ENCODE measurements at places on chromosomes 4 and X.

- no peak for DNase-seq
These were observed 514.7 kb upstream of the SPANXN1 start for GRCh38 chrX:144732588-144732987.

GRCh38 chrX:130645955-130646583 lies 244.3 kb downstream of the RBMX2 start:
- DNase-seq: no peak

GRCh38 chr4:112145326-112145789 lies at the start of gene FAM241A:
TSS of gene FAM241A (plus strand) at chr4:112145454. CDS start at chr4:112145581, 127 bp downstream.
- DNase-seq: no peak

DNA sequence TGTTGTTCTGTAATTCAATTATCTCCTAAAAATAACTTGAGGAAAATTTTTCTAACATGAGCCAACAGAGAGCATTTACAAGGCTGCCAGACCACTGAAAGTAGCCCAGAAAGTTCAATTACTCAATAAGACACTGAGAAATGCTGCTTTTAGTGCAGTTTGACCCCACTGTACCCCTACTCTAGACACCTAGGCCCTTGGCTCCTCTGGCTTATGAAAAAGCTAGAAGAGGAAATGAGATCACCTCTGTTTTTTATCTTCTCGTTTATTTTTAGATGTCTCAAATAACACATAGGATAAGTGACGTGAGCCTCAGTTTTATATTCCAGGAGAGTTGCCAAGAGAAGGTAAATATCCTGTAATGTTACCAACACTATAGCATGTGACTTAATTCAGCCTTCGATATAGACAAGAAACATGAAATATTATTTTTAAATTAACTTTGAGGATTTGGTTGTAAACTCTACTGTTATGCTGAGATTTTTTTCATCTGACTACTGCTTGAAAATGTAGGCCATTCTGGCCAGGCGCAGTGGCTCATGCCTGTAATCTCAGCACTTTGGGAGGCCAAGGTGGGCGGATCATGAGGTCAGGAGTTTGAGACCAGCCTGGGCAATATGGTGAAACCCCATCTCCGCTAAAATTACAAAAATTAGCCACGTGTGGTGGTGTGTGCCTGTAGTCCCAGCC lies 24.4 kb downstream of the TNIP3 start:
- no peak for DNase-seq

GRCh38 chrX:119999087-119999634 lies 55.6 kb upstream of the NKAP start:
- DNase-seq: no peak

- DNase-seq: no peak
These were observed 52.0 kb upstream of the WDR17 start for GRCh38 chr4:176013476-176014247.

DNA sequence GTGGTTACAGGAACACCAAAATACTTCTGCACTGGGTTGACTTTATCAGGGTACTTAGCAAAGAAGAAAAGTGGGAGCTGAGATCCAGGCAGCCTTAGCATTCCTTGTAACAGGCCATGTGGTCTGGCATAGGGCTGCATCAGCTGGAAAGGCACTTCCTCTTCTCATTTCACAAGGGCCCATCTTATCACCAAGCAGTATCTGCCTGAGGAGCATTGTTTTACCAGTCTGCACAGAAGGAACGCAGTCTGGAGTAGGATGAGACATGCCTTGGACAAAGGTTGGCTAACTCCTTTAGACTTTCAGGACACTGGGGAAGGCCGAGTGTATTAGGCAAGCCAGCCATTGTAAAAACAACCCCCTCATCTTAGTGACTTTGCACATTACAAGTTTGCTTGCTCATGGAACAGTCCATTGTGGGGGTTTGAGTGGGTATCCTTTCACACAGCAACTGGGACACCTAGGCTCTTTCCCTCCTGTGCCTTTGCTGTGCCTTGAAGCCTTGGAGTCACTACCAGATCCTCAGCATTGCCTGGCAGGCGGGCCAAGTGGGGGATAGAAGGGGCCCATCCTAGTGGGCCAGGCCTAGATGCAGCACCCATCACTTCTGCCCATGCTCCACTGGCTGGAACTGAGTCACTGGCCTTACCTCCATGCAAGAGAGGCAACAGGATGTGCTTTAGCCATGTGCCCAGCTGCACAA lies 4.6 kb downstream of the SUV39H1 start:
- DNase-seq: no peak

GRCh38 chr4:150357829-150358228 lies 224.1 kb upstream of the MAB21L2 start:
- DNase-seq: no peak

DNA sequence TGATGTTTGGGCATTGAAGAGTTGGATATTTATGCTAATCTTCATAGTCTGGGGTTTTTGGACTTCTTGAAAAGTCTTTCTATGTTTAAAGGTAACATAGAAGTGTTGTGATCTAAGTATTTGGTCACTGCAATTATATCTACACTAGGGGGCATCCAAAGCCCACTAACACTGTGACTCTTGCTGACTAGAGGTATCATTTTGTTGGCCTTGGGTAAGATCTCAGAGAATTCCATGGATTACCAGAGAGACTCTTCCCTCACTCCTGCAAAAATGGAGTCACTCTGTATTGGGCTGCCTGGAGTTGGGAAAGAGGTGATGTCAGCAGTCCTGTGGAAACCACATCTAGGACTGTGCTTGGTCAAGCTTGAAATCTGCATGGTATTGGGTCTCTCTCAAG lies 1077.6 kb downstream of the FAM133A start:
- no peak for DNase-seq

GRCh38 chr4:183098019-183098722 lies 886 bp upstream of the WWC2 start:
- no peak for DNase-seq

DNA sequence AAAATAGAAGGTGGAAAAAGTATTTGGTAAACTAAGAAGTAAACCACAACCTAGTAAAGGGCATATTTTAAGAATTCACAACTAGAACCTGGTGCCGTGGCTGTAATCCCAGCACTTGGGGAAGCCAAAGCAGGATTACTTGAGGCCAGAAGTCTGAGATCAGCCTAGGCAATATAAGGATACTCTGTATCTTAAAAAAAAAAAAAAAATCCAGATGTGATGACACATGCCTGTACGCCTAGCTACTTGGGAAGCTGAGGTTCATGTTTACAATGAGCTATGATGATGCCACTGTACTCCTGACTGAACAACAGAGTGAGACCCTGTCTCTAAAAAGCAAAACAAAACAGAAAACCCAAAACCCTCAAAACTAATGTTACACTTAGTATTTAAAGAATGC lies 294.9 kb upstream of the ZCCHC13 start:
- no peak for DNase-seq

GRCh38 chr4:140211161-140211560 lies 57.2 kb upstream of the MAML3 start:
- DNase-seq: no peak

- no peak for DNase-seq
These were observed 34.5 kb downstream of the ABCE1 start for GRCh38 chr4:145132511-145133098.

- DNase-seq: no peak
These were observed 11.7 kb downstream of the MSN start for GRCh38 chrX:65679071-65679540.

- no peak for DNase-seq
These were observed 180.4 kb downstream of the AFAP1 start for GRCh38 chr4:7759216-7759615.

DNA sequence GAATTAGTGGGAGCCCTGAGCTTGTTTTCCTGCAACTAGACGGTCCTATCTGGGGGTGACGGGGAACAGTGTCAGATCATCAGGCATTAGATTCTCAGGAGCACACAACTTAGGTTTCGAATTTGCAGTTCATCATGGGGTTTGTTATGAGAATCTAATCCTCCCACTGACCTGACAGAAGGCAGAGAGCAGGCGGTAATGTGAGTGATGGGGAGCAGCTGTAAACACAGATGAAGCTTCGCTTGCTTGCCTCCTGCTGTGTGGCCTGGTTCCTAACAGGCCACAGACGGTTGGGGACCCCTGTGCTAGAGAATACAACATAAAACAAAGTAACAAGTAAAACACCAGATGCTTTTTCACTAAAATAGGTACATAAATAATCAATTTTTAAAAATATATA lies 86.2 kb upstream of the BLTP1 start:
- DNase-seq: no peak

DNA sequence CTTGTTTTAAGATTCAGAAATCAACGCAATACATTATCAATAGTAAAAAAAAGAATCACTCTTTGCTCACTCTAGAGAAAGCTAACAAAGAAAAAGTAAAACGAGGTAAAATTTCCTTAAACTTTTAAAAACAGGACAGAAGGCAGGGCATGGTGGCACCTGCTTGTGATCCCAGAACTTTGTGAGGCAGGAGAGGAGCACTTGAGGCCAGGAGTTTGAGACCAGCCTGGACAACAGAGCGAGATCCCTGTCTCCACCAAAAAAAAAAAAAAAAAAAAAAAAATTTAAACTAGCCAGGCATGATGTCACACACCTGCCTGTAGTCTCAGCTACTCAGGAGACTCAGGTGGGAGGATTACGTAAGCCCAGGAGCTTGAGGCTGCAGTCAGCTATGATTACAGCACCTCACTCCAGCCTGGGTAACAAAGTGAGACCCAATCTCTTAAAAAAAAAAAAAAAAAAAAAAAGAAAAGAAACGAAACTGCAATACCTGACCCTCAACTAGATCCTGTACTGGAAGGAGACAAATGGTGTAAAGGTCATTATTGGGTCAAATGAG lies 3.5 kb downstream of the CCNI start:
- DNase-seq: no peak

GRCh38 chr4:94582517-94582916 lies 130.8 kb downstream of the PDLIM5 start:
- no peak for DNase-seq

- DNase-seq: no peak
These were observed 1.5 kb downstream of the FAM200B start for GRCh38 chr4:15683143-15683495.

- no peak for DNase-seq
These were observed 4.2 kb upstream of the PKD2 start for GRCh38 chr4:88003261-88003660.

DNA sequence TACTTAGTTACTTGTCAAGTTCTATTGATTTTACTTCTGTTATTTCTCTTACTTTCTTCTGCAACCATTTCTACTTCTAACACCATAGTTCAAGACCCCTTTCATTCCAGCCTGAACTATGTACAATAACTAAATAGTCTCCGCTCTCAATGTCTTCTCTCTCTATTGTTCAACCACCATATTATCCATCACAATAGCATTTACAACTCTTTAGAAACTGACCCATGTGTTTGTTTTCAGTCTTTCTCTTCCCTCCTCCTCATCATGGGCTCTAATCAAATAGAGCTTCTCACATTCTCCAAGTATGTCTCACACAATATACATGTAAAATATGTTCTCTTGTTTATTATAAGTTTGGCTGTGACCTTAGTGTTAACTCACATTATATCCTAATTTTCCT lies 143.6 kb downstream of the ZAR1 start:
- no peak for DNase-seq

- DNase-seq: no peak
These were observed 91.4 kb downstream of the KLHL13 start for GRCh38 chrX:118025226-118025625.

- DNase-seq: no peak
These were observed 16.6 kb downstream of the HSD17B13 start for GRCh38 chr4:87306056-87306455.

GRCh38 chr4:186067757-186068385 lies 1.1 kb upstream of the TLR3 start:
- peak; percentile 1 for DNase-seq

DNA sequence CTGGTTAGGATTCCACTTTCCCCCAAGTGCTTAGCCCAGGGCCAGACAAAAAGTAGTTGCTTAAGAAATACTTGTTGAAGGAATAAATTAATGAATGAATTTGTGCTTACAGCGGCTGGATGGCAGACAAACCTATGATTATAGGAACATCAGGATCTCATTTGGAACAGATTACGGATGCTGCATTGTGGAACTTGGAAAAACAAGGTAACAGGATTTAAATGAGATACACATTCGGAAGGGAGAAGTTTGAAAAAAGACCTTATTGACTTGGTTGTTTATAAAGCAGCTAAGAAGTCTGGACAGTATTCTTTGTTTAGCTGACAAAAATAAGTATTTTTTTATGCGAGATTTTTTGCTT lies 572 bp downstream of the EXOSC9 start:
- no peak for DNase-seq

- DNase-seq: no peak
These were observed 1003.1 kb downstream of the FSTL5 start for GRCh38 chr4:161160718-161161117.

DNA sequence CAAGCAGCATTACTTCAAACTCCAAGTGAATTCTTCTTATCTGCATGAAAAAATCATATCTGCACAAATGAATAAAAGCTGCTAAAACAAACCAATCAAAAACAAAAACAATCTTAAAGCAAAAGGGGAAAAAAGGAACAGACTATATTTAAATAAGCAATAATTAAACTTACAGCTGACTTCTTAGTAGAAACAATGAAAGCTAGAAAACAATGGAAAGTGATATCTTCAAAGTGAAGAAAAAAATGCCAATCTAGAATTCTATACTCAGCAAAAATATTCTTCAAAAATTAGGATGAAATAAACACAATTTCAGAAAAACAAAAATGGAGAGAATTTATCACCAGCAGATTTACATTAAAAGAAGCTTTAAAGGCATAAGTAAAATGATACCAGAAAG lies 20.0 kb downstream of the STBD1 start:
- DNase-seq: no peak

DNA sequence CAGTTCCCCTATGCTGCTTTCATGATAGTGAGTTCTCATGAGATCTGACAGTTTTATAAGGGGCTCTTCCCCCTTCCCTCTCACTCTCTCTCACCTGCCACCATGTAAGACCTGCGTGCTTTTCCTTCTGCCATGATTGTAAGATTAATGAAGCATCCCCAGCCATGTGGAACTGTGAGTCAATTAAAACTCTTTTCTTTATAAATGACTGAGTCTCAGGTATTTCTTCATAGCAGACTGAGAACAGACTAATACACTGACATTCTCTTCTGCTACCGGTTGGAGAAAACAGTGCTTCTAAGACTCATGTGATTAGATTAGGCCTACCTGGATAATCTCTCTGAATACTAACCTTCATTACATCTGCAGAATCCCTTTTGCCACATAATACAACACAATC lies 45.4 kb upstream of the TRPC5OS start:
- DNase-seq: peak; percentile 39

GRCh38 chr4:120723105-120723504 lies 199.4 kb downstream of the PRDM5 start:
- no peak for DNase-seq

- DNase-seq: no peak
These were observed 115.3 kb upstream of the ARX start for GRCh38 chrX:25131055-25131454.

DNA sequence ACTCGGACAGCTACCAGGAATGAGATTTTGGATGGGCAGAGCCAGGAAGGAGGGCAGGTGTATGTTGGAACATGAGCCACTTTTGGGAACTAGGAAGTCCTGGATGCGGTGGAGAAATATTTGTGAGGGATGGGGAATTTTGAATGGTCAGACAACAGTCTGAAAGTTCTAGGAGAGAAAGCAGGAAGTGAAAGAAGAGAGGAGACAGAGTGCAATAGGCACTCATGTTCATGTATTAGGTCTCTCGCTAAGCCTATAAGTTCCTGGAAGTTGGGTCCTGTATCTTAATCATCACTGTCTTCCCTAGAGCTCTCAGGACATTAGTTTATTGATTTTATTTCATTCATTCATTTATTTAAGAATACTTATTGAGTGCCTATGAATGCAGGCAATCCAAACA lies 65.7 kb upstream of the CITED1 start:
- DNase-seq: no peak

GRCh38 chr4:86608757-86609375 lies 14.8 kb downstream of the PTPN13 start:
- no peak for DNase-seq
